Kidney (tissue), 22 donors: ENCODE measurements at places on chromosomes 12 and 14.

DNA sequence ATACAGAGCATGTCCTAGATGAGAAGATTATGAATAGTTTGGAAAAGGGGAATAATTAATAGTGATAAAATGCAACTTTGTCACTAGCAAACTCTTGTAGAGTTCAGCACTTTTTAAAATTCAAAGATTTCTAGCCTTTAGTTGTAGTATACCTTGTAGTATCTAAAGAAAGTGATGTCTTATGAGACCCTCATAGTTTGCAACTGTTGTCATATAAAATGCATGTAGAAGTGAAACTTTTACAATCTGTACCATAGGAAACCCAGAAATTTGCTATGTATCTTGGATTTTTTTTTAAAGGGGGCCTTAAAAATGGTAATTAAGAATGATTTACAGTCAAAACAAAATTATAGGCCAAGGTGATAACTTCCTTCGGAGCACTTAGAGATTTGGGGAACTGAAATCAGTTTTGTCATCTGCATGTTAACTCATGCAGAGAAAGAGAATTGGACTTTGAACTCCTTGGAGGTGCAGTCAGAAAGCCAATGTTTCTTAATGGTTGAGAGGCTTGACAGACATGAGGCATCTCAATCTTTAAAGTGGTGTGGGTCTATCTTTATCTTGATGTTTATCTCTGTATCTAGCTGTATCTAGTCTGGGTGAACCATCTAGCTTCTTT lies 1.3 kb downstream of the LRRK2 start:
- peak; percentile 67 for DNase-seq

DNA sequence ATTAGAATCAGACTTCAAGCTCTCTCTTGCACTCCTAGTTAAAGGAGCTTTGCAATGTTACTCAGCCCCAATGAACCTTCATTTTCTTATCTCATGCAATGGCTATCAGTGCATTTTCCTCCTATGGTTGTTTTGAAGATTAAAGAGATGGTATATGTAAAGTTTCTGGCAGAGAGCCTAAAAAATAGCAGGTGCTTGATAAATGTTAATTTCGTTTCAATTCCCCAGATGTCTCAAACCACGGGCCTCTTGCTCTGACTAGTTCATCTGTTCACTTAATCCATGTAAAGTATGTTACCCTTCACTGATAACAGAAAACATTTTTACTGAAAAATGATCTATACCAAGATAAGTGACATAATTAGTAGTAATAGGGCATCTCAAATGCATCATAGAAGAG lies 735.4 kb upstream of the USP15 start:
- DNase-seq, result no peak

GRCh38 chr14:24130717-24131548 lies 474 bp downstream of the FITM1 start:
- peak; percentile 13 for DNase-seq

DNA sequence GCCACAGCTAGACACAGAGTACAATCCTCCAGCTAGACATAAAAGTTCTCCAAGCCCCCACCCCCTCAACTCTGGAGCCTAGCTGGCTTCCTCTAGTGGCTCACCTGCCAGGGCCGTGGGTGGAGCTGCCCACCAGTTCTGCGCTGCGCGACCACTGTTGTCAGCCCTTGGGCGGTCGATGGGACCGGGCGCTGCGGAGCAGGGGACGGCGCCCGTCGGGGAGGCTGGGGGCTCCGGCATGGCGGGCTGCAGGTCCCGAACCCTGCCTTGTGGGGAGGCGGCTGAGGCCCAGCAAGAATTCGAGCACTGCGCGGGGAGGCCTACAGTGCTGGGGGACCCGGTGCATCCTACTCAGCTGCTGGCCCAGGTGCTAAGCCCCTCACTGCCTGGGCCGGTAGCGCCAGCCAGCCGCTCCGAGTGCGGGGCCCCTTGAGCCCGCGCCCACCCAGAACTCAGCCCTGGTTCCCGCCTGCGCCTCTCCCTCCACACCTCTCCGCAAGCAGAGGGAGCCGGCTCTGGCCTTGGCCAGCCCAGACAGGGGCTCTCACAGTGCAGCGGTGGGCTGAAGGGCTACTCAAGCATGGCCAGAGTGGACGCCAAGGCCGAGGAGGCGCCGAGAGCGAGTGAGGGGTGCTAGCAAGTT lies 51.0 kb downstream of the RTN1 start:
- DNase-seq, result no peak

GRCh38 chr14:95045836-95046430 lies 111.4 kb downstream of the DICER1 start:
- DNase-seq, result no peak

- DNase-seq, result no peak
Measured at GRCh38 chr12:18992336-18992735, 137.2 kb upstream of the PLEKHA5 start.
